ENCODE measurements at places on chromosomes 1 and 21. TPM values are rescaled to one million over a fixed set of nuclear protein-coding genes. Genes with fewer than 3 reads are reported as not detected.

Gene SPATA17
- not detected for total RNA-seq

Gene CORT
- total RNA-seq, result not detected

Gene MIS18A
- 41.6 TPM for total RNA-seq

Gene SRSF4
- 143 TPM for total RNA-seq

Gene FAF1
- total RNA-seq, result 81.7 TPM

Gene KLF18
- total RNA-seq, result not detected

Gene ZMYND12
- not detected for total RNA-seq

Gene ADAMTS4
- not detected for total RNA-seq

Gene TRABD2B
- 0.75 TPM for total RNA-seq

Gene TMOD4
- not detected for total RNA-seq

DNA sequence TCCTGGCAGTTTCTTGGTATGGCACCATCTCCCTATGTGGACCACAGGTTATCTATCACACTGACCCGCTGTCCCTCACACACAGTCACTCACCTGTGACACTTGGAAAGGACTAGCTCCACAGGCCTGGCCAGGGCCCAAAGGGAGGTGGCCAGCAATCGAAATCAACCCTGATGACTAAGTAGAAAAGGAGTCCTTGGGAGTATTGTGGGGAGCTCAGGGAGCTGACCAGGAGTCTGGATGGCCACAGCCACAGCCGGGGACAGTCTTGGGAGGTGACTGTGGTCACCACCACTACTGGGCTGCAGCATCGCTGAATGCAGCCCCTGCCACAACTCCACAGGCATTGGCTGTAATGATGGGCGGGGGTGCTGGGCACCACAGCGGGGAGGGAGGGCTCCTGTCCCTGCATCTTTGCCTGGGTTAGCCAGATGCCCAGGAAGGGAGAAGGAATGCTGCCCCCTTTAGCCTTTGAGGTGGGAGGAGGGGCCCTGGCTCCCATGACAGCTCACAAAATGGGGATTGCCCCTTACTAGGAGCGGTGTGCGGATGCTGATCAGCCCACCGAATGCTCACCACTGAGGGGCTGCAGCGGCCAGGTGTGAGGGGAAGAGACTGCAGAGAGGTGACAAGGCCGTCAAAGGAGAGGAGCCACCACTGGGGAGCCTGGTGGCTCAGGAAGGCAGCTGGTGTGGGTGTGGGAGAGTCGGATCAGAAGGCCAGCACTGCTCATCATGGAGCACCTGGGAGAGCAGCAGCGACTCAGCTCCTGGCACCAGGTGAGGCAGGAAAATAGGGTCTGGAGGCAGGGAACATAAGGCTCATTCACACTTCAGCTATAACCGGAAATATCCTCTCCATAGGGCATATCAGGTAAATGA lies 61.3 kb downstream of the H3-3A start:
- no peaks in the 10 kb centered on the region for H3K36me3 ChIP-seq
- H3K27ac ChIP-seq, result no peak overlapping the region
- H3K27me3 ChIP-seq, result no peaks in the 10 kb centered on the region
- no peak overlapping the region for H3K4me3 ChIP-seq
- DNase-seq, result no peak
- peaks cover 49% of the 10 kb centered on the region for H3K4me1 ChIP-seq

GRCh38 chr1:145855426-145855948 lies 3.4 kb downstream of the PIAS3 start:
- H3K4me3 ChIP-seq, result no peak overlapping the region
- no peak overlapping the region for H3K27ac ChIP-seq
- no peak for DNase-seq
- H3K4me1 ChIP-seq, result peaks cover 12% of the 10 kb centered on the region
- no peaks in the 10 kb centered on the region for H3K27me3 ChIP-seq

DNA sequence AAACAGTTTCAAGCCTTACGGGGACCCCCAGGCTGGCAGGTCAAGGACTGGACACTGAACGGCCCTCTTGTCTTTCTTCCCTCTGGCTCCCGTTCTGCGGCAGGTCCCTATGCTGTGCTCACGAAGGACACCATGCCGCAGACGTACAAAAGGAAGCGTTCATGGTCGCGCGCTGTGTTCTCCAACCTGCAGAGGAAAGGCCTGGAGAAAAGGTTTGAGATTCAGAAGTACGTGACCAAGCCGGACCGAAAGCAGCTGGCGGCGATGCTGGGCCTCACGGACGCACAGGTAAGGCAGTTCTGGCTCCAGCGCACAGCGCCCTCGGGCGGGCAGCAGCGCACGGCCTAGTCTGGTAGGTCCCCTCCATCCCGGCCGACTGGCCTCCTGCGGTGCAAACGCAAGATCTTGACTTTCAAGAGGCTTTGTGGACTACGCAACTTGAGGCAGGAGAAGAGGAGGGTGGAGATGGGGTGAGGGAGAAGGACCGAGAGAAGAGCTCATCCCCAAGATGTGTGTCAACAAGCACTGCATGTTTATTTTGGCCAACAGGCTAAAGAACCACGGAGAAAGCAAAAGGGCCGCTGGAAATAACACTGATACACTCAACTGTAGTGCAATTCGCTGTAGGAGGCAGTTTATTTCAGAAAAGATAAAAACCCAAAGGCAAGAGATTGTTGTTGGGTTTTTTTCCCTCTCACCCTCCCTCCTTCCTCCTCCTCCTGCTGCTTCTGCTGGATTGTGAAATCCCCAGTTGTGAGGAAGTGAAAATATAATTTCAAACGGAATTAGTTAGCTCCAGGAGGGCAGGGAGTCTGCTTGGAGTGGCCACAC lies 3.0 kb downstream of the HLX start:
- H3K27ac ChIP-seq, result no peak overlapping the region
- DNase-seq, result no peak
- peaks cover 51% of the 10 kb centered on the region for H3K36me3 ChIP-seq
- H3K27me3 ChIP-seq, result no peaks in the 10 kb centered on the region
- H3K4me3 ChIP-seq, result no peak overlapping the region

- H3K4me1 ChIP-seq, result no peaks in the 10 kb centered on the region
- no peaks in the 10 kb centered on the region for H3K27me3 ChIP-seq
- H3K36me3 ChIP-seq, result no peaks in the 10 kb centered on the region
- H3K4me3 ChIP-seq, result no peak overlapping the region
- peak; percentile 4 for DNase-seq
Measured at GRCh38 chr1:230744382-230744781, 2.8 kb upstream of the CAPN9 start.

DNA sequence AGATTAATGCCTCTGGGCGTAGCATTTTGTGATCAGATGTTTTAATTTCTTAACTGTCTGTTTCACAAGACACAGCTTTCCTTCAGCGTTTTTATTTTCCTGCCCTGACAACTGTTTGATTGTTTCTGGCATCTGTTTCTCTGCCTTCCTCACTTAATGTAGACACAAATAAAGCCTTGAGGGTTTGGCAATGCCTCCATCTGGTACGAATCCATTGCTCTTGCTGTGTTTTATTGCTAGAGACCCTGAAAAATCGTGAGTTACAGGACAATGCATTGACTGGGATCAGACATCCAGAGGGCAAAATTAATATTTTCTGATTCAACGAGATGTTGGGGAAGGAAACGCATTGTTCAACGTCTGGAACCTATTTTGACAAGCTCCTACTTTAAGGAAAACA lies 363.5 kb downstream of the MRPL39 start:
- DNase-seq, result no peak
- no peak overlapping the region for H3K4me3 ChIP-seq
- no peaks in the 10 kb centered on the region for H3K4me1 ChIP-seq
- H3K27me3 ChIP-seq, result no peaks in the 10 kb centered on the region

DNA sequence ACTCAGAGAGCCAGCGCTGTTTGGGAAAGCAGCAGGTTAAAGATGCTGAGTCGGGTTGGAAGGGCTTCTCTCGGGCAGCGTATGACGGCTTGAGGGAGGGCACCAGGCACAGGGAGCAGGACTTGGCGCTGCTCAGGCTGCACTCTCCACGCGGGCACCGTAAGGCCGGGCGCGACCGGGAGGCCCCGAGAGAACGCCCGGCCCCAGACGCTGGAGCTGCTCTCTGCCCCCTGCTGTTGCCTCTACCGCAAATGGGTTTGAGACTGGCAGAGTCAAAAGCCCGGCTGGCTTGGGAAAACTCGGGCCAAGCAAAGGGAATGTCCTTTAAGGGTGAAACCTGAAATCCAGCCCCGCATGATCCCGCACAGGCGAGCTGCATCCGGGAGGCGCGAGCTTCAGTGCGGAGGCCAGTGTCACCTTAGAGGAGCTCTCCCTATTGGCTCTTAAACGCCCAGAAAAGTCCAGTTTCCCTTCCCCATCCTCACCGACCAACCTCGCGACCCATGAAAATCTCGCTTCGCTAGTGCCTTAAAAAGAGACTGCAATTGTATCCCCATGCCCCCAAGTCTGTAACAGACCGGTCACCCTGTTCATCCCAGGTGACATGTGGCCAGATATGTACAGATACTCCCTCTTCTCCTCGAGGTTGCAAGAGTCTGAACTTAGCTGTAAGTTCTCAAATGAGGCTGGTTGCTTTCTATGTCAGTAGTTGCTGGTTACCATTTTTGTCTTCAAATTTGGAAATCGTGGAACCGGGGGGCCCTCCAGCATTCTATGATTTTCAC lies 1.1 kb downstream of the PRRX1 start:
- no peaks in the 10 kb centered on the region for H3K36me3 ChIP-seq
- no peak for DNase-seq
- H3K4me3 ChIP-seq, result peak overlapping the region; percentile 38
- H3K27me3 ChIP-seq, result peaks cover 6% of the 10 kb centered on the region

- no peak overlapping the region for H3K27ac ChIP-seq
- H3K4me3 ChIP-seq, result no peak overlapping the region
- DNase-seq, result no peak
- no peaks in the 10 kb centered on the region for H3K27me3 ChIP-seq
- no peaks in the 10 kb centered on the region for H3K4me1 ChIP-seq
- H3K36me3 ChIP-seq, result no peaks in the 10 kb centered on the region
Measured at GRCh38 chr1:67165468-67166041, 699 bp upstream of the IL23R start.

- no peak overlapping the region for H3K4me3 ChIP-seq
- H3K36me3 ChIP-seq, result no peaks in the 10 kb centered on the region
- no peaks in the 10 kb centered on the region for H3K27me3 ChIP-seq
- DNase-seq, result no peak
- H3K4me1 ChIP-seq, result peaks cover 56% of the 10 kb centered on the region
Measured at GRCh38 chr1:180248176-180248575, 18.1 kb downstream of the LHX4 start.

DNA sequence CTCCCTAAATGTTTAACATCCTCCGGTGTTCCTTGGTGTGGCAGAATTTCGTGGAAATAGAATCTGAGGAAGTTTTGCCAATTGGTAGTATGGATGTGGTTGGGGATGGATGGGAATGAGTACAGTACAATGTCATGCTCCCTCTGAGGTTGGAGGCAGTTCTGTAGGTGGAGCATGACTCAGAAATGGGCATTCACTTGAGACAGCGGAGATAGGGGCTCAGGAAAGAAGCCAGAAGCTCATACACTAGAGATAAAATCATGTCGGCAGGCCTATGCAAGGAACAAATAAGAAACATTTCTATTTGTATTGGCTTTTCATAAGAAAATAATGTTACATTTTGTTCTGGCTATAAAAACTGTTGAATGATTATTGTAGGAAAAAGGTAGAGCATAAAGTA lies 196.0 kb downstream of the URB2 start:
- no peaks in the 10 kb centered on the region for H3K36me3 ChIP-seq
- no peaks in the 10 kb centered on the region for H3K27me3 ChIP-seq
- DNase-seq, result no peak
- H3K4me1 ChIP-seq, result no peaks in the 10 kb centered on the region

- H3K27me3 ChIP-seq, result no peaks in the 10 kb centered on the region
- H3K4me3 ChIP-seq, result no peak within 1 kb of the TSS
- no peak within 1 kb of the TSS for H3K27ac ChIP-seq
- H3K36me3 ChIP-seq, result no peaks in the 10 kb centered on the region
- no peak for DNase-seq
Measured at GRCh38 chr1:67134695-67135094, at the start of gene C1orf141. C1orf141 (minus strand) TSS chr1:67134970; CDS start chr1:67127240, 7,730 bp downstream.

DNA sequence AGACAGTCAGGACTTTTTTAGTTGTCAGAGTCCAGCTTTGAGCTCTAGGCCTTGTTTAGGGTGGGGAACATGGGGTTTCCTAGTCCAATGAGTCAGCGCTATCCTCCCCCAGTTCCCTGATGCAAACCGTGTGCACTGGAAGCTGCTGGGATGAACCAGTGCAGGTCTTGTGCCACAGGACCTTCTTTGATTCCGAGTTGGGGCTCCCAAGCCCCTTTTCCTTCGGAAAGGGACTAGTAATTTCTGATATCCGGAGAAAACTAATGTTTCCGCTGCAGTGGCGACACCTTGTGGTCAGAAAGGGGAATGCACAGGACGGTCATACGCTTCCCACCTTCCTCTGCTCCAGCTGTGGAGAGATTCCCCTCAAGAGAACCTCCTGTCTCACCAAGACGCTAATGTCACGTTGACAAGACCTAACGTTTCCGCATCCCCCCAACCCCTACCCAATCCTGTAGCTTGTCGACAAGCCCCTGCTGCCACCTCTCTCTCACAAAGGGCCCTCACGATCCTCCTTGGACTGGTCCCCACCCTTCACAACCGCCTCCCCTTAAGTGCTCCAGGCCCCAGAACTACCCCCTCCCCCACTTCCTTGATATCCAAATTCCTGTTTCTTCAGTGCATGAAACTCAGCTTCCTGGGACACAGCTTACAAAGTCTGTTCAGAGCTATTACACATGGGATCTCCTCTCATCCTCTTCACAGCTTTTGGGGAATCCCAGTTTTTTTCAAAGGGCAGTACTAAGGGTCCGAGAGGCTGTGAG lies 30.9 kb downstream of the GPA33 start:
- peaks cover 11% of the 10 kb centered on the region for H3K4me1 ChIP-seq
- H3K4me3 ChIP-seq, result no peak overlapping the region
- no peaks in the 10 kb centered on the region for H3K27me3 ChIP-seq
- peak; percentile 79 for DNase-seq

DNA sequence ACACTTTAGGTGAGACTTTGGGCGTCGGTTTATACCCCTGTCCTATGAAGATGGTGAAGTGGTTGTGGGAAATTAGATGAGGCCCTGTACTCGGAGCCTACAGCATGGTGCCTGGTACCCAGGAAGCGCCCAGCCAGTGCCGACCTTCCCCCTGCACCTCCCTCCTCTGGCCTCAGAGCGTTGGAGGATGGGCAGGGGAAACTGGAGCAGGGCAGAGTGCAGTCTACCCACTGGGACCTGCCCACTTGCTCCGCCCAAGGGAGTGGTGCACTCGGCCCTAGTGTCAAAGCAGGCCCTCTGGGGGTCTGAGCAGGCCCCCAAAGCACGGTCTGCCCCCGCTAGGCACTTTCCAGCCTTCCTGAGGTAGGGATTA lies 13.0 kb upstream of the TTC22 start:
- no peaks in the 10 kb centered on the region for H3K36me3 ChIP-seq
- H3K27ac ChIP-seq, result no peak overlapping the region
- no peak for DNase-seq
- no peaks in the 10 kb centered on the region for H3K27me3 ChIP-seq
- no peaks in the 10 kb centered on the region for H3K4me1 ChIP-seq
- no peak overlapping the region for H3K4me3 ChIP-seq

GRCh38 chr1:226677027-226678020 lies 61.8 kb downstream of the ITPKB start:
- H3K36me3 ChIP-seq, result no peaks in the 10 kb centered on the region

DNA sequence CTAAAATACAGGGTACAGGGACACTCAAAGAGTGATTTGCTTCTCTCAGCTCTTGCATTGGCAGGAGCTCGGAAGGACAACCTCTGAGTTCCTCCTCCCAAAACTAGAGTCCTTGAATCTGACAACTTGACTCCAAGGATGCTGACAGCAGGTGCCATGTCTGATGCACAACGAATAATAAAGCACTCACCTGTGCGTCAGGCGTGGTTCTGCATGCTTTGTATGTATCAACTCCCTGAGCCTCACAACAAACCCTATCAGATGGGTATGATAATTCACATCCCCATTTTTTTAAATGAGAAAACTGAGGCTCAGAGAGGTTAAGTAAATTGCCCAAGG lies 1.4 kb downstream of the LAPTM5 start:
- H3K4me1 ChIP-seq, result peaks cover 14% of the 10 kb centered on the region
- H3K27ac ChIP-seq, result no peak overlapping the region
- H3K27me3 ChIP-seq, result no peaks in the 10 kb centered on the region
- H3K4me3 ChIP-seq, result no peak overlapping the region
